ENCODE measurements at places on chromosomes 3 and 15. TPM values are rescaled to one million over a fixed set of nuclear protein-coding genes. Genes with fewer than 3 reads are reported as not detected.
A peak's percentile ranks its signal among the peaks of the same experiment; 100 is the strongest.

- no peak for DNase-seq
These were observed 43.8 kb upstream of the GOLGA8A start for GRCh38 chr15:34481370-34481769.

DNA sequence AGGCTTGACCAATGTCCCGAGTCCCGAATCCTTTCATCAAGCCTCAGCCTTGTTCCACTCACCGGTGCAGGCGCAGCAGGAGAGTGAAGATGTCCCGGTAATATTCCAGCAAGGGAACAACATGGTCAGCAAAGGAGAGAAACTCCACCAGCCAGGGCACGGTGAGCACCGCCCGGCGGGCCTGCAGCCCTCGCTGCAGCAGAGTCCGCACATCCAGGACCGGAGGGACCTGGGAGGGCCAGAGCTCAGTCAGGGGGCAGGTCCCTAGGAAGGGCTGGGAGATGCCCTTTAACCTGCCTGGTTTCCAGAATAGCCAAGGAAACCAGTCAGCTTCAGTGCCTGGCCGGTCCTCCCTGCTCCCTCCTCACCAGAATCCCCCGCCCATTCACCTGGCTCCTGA lies 6.4 kb downstream of the CDAN1 start:
- no peak for DNase-seq

DNA sequence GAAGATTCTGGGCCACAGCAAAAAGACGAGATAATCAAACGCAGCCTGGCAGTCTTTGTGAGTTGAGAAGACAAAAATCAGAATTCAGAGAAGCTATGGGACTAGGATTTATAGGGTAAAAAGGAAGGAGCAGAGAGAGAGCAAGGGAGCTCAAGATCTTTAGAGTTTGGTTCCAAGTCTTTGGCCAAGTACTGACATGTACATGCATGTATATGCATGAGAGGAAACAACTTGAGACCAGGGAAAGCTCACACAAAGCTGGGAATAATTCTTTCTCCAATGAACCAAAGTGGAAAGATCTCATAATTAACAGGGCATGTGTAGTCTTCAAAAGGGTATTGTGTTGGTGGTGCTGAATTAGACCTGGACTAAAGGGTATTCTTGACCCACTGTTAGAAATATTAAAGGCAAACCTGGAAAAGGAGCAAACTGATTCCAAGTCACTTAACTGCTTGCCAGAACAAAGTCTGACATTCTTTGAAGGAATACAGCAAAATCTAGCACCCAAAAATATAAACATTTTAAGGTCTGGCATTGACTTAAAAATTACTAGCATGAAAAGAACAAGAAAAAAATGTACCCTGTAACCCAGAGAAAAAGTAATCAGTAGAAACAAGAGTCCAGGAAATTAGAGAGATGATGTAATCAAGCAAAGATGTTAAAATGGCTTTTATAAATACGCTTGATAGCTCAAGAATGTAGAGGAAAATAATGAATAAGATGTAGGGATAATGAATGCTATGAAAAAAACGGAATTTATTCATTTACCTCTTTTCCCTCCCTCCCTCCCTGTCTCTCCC lies 226.0 kb upstream of the CGNL1 start:
- no peak for DNase-seq

GRCh38 chr3:10563396-10563795 lies 58.0 kb upstream of the ATP2B2 start:
- peak; percentile 28 for DNase-seq

BMF gene
- 14.3 TPM for total RNA-seq

DNA sequence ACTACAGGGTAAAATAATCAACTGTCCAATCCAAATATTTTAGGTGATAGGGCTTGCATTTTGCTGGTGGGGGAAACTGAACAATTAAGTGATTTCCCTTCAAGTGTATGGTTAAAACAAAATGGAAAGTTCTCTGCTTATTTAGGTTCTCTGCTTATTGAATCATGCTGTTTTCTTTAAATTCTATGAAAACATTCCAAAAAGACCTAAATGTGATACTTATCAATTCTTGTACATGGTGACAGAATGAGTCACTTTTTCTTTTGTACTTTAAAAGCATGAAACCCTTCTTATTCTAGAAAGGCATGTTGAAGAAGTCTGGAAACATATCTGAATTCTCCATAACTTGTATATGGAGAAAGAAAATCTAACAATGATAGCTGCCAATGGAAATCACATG lies 192.6 kb downstream of the FMN1 start:
- no peak for DNase-seq

GRCh38 chr3:29275309-29275708 lies 5.6 kb upstream of the RBMS3 start:
- DNase-seq: peak; percentile 88

GRCh38 chr3:111692593-111693552 lies 97.7 kb upstream of the ZBED2 start:
- no peak for DNase-seq

GPR171 gene
- 2.6 TPM for total RNA-seq

DNA sequence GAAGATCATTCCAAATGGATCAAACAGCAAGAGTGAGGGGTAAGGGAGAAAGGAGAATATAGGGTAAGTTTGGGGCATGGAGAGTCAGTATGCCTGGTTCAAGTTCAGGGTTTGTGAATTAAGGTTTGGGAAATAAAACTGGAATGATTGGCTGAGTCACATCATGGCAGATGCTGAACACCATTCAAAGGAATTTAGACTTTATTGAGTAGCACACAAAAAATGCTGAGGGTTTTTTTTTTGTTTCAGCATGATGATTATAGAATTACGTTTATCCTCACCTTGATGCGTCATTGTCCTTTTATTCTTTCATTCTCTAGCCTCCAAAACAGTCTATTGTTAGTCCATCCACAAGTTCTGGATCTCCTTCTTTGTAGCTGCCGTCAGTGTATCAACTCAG lies 220.0 kb upstream of the UMPS start:
- no peak for DNase-seq

DNA sequence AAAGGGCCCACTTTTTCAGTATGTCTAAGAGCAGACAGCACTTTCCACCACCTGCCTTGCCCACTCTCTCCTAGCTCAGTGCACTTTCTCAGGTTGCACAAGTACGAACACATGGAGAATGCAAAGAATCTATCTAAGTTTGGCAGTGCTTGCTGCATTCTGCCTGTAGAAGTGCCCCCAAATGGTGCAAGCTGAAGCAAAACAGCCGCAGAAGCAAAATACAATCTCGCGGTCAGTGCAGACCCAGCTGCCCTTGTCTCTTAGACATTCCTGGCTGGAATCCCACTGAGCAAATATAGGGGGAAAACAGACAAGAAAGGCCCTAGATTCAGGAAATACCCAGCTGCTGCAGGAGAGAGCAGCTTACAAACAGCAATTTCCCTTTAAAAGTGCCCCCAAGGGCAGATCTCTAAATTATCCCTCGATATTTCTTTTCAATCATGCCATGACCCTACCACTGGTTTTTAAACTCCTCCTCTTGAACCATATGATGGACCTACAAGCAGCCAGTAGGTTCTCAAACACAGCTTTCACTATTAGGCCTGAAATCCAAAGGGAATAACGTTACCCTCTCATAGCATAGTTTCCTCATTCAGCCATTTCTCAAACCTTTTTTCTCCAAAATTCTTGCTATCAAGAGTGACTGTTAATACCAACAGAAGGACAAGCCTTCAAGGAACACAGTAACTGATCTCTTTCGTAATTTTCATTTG lies 67.0 kb downstream of the TNIK start:
- DNase-seq: no peak

GOLGA6D gene
- not detected for total RNA-seq

TF gene
- total RNA-seq: 1.8 TPM

SLC2A2 gene
- total RNA-seq: not detected

DNA sequence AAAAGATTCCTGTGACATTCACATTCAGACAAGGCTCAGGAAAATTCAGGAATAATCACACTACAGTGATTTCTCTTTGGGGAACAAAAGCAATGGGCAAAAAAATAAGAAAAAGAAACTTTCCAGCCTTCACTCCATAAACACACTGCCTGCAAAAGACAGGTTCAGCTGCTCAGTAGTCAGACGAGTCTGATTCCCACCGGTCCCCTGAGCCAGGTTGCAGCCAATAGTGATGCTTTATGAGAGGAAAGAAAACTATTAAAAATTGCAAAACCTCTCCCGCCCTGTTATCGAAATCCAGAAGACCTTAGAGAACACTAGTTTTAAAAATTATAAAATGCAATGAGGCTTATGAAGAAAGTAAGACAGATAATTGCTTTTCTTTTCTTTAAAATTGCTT lies 8.5 kb downstream of the PLCH1 start:
- DNase-seq: no peak

- no peak for DNase-seq
These were observed 155.3 kb upstream of the PRICKLE2 start for GRCh38 chr3:64380546-64380945.

GRCh38 chr15:66481107-66481856 lies 16.3 kb downstream of the SNAPC5 start:
- no peak for DNase-seq

- peak; percentile 68 for DNase-seq
These were observed 244.5 kb downstream of the CD47 start for GRCh38 chr3:107846279-107846852.

AQP9 gene
- total RNA-seq: 0.49 TPM

PRC1 gene
- 9.6 TPM for total RNA-seq

GRCh38 chr15:54719325-54719724 lies 477.4 kb downstream of the RSL24D1 start:
- DNase-seq: no peak

- no peak for DNase-seq
These were observed 8.5 kb downstream of the FBLN2 start for GRCh38 chr3:13557417-13557816.

AHSG gene
- not detected for total RNA-seq

IL16 gene
- 26.3 TPM for total RNA-seq
